ENCODE measurements at places on chromosomes 2 and 18. TPM values are rescaled to one million over a fixed set of nuclear protein-coding genes. Genes with fewer than 3 reads are reported as not detected.

The SERPINB3 gene
- total RNA-seq: not detected

DNA sequence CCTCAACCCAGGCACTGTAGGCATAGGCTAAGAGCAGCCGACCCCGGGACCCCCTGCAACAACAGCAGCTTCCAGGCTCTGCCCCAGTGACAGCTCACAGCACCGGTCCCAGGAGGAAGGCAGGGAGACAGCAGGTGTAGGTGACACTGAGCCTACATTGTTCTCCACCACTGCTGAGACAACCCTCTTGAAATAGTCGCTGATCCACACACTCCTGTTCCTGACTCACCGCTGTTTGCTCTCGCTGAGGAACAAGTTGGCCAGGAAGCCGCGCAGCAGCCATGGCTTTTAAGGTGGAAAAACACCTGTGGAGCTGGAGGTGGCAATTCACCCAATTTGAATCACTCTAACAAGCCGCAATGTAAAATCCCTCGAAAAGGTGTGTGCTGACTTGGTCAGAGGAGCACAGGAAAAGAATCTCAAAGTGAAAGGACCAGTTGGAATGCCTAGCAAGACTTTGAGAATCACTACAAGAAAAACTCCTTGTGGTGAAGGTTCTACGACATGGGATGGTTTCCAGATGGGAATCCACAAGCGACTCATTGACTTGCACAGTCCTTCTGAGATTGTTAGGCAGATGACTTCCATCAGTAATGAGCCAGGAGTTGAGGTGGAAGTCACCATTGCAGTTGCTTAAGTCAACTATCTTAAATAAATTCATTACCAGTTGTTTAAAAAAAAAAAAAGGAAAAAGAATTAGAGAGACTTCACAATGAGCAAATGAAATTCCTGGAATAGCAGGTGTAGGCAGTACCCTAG is 167.5 kb downstream of the ARL4C start:
- DNase-seq: no peak

GRCh38 chr2:171670655-171671054 is 16.6 kb upstream of the DYNC1I2 start:
- no peak for DNase-seq

DNA sequence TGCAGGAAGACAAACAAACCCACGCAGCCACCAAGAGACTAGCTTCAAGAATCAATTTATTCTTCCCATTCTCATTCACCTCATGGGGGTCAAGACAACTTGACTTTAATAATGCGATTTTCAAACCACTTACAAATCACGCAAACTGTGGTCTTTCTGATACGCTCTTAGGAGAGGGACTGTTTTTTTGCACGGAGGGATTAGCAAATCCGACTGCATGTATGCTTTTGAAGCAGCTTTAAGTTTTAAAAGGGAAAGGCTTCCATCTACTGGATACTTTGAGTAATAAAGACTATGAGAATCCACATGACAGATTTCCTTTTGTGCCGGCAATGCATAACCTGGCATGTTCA is 322.9 kb upstream of the KCNJ3 start:
- DNase-seq: no peak

- DNase-seq: no peak
Observed at GRCh38 chr2:100039291-100039980, 103.0 kb downstream of the AFF3 start.

DNA sequence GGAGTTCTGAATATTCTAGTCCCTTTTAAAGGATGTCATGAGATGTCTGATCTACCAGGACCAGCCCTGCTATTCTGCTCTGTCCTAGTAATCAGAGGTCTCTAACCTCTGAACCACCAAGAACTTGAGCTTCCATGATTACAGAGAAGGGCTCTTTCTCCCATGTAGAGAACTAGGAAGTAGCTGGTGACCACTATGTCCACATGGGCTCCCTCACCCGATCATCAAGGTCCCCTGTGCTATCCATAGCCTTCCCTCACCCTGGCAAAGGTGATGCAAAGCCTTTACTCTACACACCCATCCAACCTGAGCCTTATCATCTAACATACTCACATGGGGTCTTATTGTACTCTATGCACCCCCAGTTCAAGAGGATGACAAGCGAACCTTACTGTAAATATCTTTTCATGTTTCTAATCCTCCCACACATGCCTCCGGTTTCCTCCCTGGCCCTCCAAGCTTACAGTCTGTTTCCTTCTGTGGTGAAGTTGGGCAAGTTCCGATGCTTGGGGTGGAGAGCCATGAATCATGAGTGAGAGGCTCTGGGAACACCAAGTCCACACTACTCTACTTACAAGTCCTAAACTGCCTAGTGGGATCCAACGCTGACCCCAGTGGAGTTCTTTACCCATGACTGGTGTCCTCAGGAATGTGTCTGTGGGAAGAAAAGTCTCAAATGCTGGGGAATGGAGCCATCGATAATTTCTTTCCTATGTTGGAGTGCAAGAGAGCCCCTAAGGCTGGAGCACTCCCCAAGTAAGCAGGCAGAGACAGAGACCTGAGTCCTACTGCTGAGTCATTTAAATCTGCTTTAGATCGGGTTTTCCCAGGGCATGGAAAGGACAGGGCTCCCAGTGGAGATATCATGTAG is 73.3 kb upstream of the KLF7 start:
- DNase-seq: peak; percentile 29

DNA sequence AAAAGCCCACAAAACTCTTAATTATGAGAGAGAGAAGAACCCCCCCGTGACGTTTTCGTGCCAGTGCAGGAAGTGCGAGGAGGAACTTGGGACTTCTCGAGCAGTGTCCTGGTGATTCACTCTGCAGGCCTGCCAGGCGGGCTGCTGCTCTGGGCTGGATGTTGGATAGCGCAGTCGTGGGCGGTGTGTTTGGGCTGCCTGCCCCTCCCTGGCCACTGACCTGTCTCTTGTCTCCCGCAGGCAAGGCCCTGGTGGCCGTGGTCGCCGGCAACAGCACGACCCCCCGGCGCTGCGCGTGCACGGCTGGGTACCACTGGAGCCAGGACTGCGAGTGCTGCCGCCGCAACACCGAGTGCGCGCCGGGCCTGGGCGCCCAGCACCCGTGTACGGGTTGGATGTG is 29.0 kb downstream of the TNFRSF11A start:
- DNase-seq: no peak

The TTC27 gene
- 11.6 TPM for total RNA-seq

The ICOS gene
- 0.60 TPM for total RNA-seq

The KCNS3 gene
- 48.6 TPM for total RNA-seq

GRCh38 chr2:38509314-38509946 is 93.3 kb downstream of the HNRNPLL start:
- DNase-seq: no peak

DNA sequence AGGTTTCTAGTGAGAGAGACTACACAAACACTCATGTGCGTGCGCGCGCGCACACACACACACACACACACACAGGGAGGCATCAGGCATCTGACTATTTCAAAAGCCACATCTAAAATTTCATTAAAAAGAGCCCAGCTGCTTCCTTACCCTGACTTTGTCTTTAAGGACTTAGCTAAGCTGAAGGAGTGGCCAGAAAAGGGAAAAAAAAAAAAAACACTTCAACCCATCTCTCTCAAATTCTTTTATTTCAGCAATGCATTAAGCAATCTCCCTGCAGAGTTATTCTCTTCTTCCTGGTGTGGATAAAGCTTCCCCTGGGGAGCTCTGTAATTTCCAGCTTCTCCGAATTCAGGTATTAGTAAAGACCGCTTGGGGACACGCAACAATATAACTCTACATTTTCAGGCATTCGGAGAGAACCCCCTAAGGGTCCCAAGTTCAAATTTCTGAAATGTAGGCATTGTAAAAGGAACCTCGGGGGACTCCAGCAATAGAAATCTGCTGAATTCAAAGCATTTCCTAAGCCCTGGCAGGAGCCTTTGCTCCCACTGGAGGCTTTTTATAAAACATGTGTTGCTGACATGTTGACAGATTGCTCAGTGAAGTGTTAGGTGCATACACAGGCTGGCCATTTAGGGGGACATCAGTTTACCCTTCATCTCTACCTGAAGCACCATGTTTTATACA is 67.0 kb downstream of the ZNF521 start:
- DNase-seq: no peak

The CTAGE1 gene
- not detected for total RNA-seq

- DNase-seq: no peak
Observed at GRCh38 chr2:235803028-235803427, 309.2 kb downstream of the AGAP1 start.

DNA sequence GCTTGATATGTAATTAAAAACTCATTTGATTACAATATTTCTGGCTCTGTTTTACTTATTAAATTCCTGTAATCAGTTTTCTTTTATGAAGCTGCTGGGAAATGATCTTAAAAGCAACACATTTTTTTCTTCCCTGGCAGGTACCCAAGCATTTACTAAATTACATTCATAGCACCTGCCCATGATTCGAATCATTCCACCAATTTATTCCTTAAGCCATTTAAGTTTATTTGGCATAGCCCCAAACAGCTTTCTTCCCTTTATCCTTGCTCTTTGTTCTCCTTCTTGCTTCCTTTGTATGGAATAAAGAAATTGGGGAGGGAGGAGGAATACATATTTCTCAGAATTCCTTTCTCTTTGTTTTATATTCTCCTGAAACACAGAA is 241.3 kb downstream of the AGPS start:
- DNase-seq: no peak

The THSD7B gene
- total RNA-seq: not detected

The ATF2 gene
- 20.2 TPM for total RNA-seq

GRCh38 chr2:37117566-37117965 is 33.2 kb downstream of the GPATCH11 start:
- no peak for DNase-seq

The GRHL1 gene
- total RNA-seq: not detected

DNA sequence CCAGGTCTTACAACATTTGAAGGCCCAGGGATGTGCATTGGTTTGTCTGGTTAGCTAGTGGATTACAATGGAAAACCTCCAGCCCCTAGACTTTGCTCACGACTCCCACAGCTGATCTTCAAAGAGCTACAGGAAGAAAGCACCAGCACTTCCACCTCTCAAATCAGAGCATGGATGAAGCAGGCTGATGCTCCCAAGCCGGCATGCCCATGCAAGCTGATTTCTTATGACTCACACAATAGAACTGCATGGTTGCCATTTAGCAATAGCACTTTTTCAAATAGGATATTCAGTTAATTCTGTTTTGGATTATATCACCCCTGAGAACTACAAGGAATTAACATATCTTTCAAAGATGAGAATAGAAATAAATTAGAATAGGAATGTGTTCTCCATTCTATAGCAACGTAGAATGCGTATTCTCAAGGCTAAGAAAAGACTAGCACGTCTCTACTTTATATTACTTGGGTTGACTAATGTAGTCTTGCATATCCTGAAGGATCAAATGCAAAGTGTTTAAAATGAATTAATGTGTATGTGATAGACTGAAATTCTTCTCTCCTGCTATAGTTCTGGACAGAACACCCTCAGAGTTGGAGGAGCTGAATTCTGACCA is 292.4 kb downstream of the TRIB2 start:
- no peak for DNase-seq

DNA sequence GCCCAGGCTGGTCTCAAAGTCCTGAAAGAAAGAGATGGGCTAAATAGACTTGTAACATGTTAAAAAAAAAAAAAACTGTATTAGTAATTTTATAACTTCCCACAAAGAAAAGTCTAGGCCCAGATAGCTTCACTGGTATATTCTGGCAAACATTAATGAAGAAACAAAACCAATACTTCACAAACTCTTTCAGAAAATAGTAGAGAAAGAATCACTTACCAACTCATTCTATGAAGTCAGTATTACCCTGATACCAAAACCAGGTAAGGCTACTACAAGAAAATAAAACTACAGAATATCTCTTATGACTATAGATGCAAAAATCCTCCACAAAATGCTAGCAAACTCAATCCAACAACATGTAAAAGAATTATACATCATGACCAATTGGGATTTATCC is 59.9 kb upstream of the ODC1 start:
- DNase-seq: no peak

DNA sequence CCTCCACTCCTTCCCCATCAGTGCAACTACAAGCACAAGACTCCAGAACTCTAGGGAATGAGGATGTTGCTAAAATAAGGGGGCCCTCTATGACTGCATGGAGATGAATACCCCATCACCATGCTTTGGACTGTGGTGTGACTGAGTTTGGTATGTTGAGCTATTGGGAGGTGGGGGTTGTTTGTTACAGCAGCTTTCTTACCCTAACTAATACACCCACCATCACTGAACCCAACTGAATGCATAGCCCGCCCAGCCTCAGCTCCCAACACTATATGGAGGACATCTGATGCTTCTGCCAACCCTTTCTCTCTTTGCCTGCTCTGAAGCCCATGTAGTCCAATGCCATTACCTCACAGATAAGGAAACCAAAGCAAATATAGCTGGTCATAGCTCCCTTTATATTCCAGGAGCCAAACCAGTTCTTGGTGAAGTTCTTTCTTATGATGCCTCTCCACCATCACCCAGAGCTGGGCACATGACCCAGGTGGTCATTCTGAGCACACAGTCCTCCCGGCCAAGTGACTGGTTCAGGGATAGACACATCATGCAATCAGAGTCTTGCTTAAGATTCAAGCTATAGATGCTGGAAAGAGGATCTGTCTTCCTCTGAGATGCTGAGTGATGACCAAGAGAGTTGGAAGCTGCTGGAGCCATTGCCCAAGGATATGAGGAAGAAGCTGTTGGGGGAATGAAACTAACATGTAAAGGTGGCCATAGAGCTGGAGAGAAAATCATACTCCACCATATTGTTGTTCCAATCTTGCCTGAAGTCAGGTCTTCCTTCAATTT is 155.6 kb upstream of the HAAO start:
- DNase-seq: no peak

The CRYBA2 gene
- 5.6 TPM for total RNA-seq

The MYL1 gene
- total RNA-seq: 3.4 TPM

GRCh38 chr18:62987055-62987830 is 271.9 kb downstream of the PHLPP1 start:
- no peak for DNase-seq

- DNase-seq: no peak
Observed at GRCh38 chr2:118145806-118146205, 57.5 kb downstream of the INSIG2 start.

DNA sequence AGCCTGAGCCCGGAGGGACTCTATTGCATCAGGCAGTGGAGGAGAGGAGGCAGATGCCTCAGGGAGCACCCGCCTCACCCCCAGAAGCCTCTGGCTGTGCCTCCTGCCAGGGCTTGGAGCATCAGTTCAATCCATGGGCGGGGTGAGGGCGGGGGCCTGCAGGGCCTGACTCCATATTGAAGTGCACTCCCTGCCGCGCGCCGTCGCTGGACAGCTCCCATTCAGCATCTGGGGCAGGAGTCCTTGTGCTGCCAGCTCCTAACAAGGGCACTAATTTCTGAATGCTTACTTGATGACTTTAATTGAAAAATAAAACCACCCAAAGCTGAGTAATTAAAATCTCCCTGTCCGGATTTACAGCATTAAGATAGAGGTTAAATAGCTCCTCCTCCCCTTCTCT is 23.8 kb downstream of the C1QL2 start:
- no peak for DNase-seq

The PID1 gene
- 22.1 TPM for total RNA-seq

- DNase-seq: no peak
Observed at GRCh38 chr2:161173541-161174194, 13.4 kb downstream of the TANK start.

Data from transverse colon (tissue), 4 donors.